ENCODE measurements at places on chromosomes 5 and 9.

- peak; percentile 10 for DNase-seq
These were observed 29.3 kb downstream of the CARTPT start for GRCh38 chr5:71748360-71748759.

GRCh38 chr9:87875831-87876545, 6.7 kb upstream of the SPATA31E1 start:
- DNase-seq = no peak

DNA sequence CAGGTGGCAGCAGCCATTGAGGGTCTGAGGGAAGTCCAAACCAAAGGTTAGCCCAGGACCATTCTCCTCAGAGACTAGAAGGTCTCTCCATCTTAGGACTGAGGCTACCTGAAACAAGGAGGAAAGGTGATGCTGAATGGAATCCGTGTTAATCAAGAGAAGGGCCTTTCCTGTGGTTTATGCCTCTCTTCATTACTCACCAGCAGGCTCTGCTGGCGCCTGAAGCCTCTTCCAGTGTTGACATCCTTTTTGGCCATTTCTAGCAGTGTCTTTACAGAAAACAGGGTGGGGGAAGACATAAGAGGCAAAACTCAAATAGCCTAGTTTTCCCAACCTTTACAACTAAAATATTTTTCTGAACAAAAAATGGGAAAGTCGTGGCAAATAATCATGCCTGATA, 98.0 kb downstream of the ENC1 start:
- DNase-seq = no peak

DNA sequence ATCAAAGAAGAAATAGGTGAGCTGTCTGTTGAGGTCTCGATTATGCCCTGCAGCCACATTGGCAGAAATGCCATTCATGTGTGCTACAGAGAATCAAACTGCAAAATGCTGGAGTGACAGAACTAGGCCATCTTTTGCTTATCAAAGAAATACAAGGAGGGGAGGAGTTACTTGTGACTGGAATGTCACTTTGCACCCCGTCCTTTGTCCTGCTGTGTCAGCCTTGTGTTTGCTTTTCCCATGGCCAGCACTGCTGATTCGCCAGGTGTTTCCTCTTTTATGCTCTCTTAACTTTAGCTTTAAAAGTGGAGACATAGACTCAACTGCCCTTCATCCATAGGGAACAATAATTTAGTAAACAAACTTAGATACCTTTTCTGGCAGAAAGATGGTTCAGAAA, 54.3 kb downstream of the SLC46A2 start:
- DNase-seq = no peak

- DNase-seq = peak; percentile 60
These were observed at the start of gene PCDHB14 for GRCh38 chr5:141223112-141223783. PCDHB14 (plus strand) TSS chr5:141223343; CDS start chr5:141223506, 163 bp downstream.

DNA sequence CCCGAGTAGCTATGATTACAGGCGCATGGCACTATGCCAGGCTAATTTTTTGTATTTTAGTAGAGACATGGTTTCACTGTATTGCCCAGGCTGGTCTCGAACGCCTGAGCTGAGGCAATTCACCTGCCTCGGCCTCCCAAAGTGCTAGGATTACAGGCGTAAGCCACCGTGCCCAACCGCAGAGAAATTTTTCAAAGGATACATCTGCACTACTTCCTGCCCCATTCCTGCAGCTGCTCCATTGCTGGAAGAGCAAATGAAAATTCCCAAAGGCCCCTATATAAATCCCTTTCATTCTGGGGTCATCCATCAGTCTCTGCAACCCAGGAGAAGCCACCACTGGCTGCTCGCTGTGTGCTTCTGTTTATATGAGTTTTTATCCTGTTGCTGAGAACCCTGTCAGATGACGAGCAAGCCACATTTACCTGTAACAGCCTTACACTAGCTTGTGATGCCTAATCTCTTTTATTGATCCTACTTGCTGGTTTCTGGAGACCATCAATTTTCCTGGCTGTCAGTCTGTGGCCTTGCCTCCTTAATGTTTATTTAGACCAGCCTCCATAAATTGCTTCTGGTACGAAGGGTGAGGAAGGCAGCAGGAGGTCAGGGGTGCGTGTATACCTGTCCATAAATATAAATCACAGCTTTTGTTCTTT, 925.3 kb downstream of the TLE4 start:
- peak; percentile 25 for DNase-seq

GRCh38 chr5:15203376-15203775, 296.6 kb upstream of the FBXL7 start:
- DNase-seq = no peak

- peak; percentile 0 for DNase-seq
These were observed 32.5 kb downstream of the ANXA1 start for GRCh38 chr9:73183917-73184861.

DNA sequence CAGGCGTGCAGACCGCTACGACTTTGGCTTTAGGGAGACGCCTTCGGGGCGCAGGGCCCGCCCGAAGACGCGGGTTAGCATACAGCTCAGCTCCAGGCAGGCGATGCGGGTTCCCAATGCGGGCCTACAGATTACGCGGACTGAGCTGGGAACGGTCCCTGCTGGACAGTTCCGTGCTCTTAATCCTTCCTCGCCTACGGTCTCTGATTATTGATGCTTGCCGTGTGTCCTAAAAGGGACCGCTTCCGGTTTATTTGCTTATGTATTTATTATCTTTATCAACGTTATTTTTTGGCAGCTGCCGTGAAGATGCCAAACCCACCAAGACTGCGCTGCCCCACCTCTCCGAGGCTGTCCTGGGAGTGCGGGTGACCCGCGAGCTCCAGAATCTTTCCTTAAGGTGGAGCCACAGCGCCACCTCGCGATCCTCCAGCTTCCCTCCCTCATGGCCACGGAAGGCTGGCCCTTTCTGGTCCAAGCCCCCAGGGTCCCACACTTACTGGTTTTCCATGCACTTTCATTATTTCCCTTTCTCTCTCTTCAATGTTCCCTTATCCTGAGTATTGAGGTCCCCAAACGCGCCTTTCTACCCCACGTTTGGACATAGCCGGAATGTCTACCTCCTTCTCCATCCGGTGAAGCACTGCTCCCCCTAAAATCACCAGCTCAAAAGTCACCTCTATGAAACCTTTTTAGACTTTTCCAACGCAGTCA, 7.0 kb upstream of the EBF1 start:
- DNase-seq = peak; percentile 62

- no peak for DNase-seq
These were observed 326.1 kb downstream of the PLK2 start for GRCh38 chr5:58133631-58134296.

DNA sequence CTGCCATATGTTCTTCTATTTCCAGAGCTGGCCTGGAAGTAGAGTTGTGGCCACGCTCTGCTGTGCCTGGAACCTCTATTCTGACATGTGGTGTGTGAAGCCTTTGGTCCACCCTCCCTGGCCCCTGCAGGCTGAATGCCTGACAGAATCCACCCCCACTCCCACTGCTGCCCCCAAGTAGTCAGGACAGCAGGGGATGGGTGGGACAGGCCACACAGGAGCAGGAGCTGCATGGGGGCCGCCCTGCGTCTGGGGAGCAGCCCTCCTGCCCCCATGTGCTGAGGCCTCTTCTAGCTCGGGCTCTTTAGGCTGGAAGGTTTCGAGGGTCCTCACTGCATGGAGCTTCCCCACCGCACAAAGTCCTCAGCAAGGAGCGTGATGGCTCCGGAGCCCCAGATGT, 32.6 kb upstream of the IRX4 start:
- no peak for DNase-seq

GRCh38 chr5:60287174-60287771, 393.7 kb upstream of the PDE4D start:
- DNase-seq = no peak

GRCh38 chr5:173065155-173065554, 9.0 kb downstream of the CREBRF start:
- DNase-seq = no peak
